ENCODE measurements at places on chromosomes 16 and 17. TPM values are rescaled to one million over a fixed set of nuclear protein-coding genes. Genes with fewer than 3 reads are reported as not detected.

Gene ACSM3
- total RNA-seq, result 12.5 TPM

- DNase-seq, result no peak
Measured at GRCh38 chr16:63983401-63983800, 1138.5 kb downstream of the CDH11 start.

DNA sequence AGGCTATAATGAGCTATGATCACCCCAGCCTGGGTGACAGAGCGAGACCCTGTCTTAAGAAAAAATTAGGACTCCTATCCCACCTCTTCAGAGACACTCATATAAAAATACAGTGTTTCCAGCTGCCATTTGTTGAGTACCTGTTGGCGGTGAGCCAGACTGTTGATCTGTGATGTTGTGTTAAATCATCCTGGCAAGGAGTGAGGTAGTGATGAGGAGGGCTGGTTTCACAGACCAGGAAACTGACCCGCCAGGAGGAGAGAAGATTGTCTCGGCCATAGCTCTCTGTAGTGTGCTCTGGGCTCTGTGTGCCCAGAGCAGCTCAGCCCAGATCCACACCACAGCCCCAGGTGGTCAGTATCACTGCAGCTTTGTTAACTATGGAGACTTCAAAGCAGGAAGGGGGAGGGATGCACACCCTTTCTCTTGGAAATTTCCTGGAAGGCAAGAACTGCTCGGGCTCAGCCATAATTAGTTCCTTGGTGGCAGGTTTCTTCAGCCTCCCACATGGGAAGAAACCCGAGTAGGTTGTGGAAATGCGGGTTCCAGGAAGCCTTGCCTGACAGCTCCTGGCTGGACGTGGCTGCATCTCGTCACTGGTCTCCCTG, 343.0 kb downstream of the SNX29 start:
- DNase-seq, result no peak

DNA sequence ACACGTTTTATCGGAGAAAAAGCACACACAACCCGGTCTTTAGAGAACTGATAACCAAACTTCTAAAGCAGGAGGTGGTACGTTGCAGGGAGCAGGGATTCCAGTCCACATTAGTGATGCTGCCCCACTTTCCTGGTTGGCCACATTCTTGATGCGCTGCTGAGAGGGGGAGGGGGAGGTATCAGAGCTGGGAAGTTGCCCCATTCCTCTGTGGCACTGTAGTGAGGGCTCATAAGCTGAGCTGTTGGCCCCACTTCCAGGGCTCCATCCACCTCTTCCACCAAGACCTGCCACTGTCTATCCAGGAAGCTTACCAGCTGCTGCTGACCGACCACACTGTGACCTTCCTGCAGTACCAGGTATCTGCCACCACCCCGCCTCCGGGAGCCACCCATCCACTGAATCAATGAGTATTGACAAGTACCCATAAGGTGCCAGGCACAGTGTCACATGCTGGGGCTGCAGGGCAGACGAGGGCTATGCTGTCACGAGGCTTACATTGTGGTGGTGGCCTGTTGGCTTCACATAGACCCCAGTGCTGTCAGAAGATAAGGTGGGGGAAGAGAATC, 1.1 kb downstream of the TSEN54 start:
- no peak for DNase-seq

Gene SLC2A4
- 81.7 TPM for total RNA-seq

All from sigmoid colon (tissue), 7 donors.